Frontal cortex (tissue), 4 donors: ENCODE measurements at places on chromosomes 6 and 20. TPM values are rescaled to one million over a fixed set of nuclear protein-coding genes. Genes with fewer than 3 reads are reported as not detected.

- peak; percentile 23 for DNase-seq
Measured at GRCh38 chr20:17533396-17533795, 2.2 kb upstream of the BFSP1 start.

DNA sequence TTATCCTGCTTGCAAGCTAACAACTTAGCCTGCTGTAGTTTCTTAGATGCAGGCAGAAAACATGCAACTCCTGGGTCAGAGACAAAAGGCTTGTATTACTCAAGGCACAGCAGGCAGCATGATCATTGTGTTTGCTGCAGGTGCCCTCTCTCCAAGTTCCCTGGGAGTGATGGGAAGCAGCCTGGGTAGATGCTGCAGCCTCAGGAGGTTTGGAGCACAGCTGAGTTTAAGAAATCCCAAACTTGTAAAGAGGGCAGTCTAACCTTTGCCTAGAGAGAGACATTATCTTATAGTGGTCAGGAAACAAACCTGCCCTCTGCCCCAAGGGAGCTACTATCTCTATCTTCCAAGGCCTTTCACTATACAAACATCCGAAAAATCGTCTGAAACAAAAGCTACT is 61.1 kb downstream of the PFDN4 start:
- DNase-seq = no peak

DNA sequence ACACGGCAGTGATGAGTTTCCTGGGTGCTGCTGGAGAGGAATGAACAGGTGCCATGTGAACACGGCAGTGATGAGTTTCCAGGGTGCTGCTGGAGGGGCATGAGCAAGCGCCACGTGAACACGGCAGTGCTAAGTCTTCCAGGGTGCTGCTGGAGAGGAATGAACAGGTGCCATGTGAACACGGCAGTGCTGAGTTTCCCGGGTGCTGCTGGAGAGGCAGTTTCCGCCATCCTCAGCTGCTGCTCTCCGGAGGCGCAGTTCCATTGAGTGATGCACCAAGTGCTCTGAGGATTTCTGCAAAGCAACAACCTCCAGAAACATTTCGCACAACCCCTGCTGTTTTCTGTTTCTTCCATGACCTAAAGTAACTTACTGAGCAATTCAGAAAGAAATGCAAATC is 155.4 kb downstream of the SMOC2 start:
- DNase-seq = no peak

- no peak for DNase-seq
Measured at GRCh38 chr20:38873050-38873581, 53.1 kb upstream of the FAM83D start.

- DNase-seq = no peak
Measured at GRCh38 chr6:110322151-110322873, 35.8 kb downstream of the METTL24 start.

GRCh38 chr6:36075656-36076055 is 48.0 kb downstream of the MAPK14 start:
- DNase-seq = peak; percentile 8

DNA sequence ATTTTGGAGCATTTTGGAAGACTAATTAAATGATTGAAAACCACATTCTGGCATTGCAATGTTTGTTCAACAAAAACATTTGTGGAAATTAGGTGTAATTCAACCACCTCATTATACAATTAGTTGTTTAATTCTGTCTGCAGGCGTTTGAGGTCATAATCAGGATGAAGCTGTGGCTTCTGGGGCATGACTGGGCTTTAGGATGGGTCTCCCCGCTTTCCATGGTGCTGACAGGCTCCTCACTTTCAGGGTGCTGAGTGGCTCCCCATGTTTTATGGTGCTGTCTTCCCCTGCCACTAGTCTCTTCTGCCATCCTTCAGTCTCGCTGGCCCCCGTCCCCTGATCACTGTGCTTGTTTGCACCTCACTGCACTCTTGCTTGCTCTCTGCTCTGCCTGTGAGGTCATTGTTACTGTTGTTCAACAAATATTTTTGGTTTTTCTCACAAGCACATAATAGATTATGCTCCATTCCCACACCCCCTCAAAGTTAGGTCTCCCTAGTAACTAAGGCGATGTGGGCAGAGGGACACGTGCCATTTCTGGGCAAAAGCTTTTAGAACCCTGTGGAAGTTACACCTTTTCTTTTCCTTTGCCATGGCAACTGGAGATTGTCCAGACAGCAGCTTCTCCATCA is 25.4 kb upstream of the ZNF831 start:
- DNase-seq = no peak

GRCh38 chr20:63265891-63266515 is 6.6 kb upstream of the ARFGAP1 start:
- no peak for DNase-seq

GRCh38 chr6:116218172-116218633 is 35.7 kb downstream of the TSPYL4 start:
- DNase-seq = no peak

- DNase-seq = no peak
Measured at GRCh38 chr6:161261325-161261724, 12.5 kb downstream of the AGPAT4 start.

- DNase-seq = no peak
Measured at GRCh38 chr6:38443352-38444144, 196.2 kb downstream of the BTBD9 start.

GRCh38 chr20:58173930-58174707 is 54.3 kb downstream of the ANKRD60 start:
- no peak for DNase-seq

- no peak for DNase-seq
Measured at GRCh38 chr6:54058236-54058635, 53.0 kb upstream of the MLIP start.

DNA sequence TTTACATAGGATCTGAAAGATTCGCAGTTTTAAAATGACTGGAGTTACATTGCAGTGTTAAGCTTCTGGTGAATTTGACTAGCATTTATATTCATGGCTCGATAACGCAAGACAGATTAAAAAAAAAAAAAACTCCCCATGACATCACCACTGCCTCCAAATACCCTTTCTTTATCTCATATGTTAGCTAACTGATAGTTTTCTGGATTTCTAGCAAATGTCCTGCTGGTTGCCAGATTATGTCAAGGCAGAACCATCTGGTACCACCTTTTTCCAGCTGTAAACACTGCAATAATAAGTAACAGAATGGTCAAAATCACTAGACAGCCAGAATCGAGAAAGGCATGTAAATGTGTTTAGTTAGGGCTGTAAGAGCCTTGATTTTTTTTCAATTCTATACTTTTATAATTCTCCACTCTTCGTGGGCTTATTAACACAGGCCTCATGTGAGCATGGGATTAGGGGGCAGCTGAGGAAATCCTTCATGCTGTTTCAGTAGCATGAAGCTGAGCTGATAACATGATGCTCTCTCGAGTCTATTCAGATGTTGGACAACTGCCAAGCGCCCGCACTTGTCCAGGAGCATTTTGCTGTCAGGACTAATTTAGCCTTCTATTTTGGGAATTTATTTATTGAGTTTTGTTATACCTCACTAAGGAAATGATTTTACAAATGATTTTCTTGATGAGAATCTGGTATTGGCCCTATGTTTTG is 166.0 kb upstream of the SCGN start:
- no peak for DNase-seq

- no peak for DNase-seq
Measured at GRCh38 chr6:137880746-137881521, 13.9 kb downstream of the TNFAIP3 start.

- DNase-seq = no peak
Measured at GRCh38 chr20:33770005-33770404, 38.2 kb downstream of the ZNF341 start.

DNA sequence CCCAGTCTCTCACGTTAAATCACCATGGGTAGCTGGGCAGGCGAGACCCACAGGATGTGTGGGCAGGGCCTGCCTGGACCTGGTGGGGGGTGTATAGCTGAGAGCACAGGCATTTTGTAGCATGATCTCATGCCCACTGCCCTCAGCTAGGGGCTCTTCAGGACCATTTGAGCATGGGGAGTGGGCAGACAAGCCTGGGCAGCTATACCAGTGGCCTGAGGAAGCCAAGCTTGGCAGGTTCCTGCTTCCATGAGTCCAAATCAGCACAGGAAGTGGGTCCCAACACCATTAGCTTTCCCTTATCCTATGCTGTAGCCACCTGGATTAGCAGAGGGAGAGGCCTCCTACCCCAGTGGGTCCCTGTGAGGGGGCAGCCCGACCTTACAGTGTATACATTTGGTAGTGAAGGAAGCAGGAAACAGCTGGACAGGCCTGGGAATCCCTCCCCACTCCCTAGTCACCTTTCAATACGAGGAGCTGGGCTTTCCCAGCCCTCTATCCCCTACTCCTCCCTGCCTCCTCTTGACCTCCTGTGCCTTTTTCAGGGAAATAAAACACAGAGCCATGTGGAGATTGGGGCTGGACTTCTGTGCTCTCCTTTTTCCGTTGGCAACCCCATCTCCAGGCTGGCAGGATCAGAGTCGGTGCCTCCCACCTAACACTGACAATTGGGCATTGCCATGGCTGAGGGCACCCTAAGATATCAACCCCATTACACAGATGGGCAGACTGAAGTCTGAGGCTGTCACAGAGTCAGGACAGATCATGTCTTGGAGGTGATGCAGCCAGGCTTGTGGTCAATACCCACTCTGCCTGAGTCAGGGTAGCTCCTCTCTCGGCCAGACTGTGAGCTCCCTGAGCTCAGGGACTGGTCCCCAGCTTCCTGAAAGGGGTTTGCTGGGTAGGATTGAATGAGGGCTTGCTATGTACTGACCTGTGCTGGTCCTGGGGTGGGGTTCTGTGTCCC is 59.8 kb downstream of the MRPL14 start:
- no peak for DNase-seq

IFNGR1 gene
- total RNA-seq = 66.4 TPM

CRYBG1 gene
- under 0.01 TPM for total RNA-seq

GTF3C6 gene
- total RNA-seq = 71.3 TPM

TRIM10 gene
- total RNA-seq = under 0.01 TPM

APOBEC2 gene
- not detected for total RNA-seq

ACTL10 gene
- 0.82 TPM for total RNA-seq

HCRTR2 gene
- total RNA-seq = 30.6 TPM
